ENCODE measurements at places on chromosomes 3 and 15.

DNA sequence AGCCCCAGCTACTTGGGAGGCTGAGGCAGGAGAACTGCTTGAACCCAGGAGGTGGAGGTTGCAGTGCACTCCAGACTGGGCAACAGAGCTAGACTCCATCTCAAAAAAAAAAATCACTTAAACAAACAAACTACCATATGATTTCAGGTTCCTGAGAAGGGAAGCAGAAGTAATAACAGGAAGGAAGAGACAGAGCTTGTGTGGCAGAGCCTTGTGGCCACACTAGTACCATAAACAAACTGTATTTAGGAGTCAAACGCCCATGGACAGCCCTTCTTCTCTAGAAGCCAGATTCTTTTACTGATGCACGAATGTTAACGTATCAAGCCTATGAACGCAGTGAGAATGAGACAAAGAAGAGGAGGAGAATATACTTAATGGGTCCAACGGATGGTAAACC is 12.0 kb downstream of the MTMR10 start:
- no peak for DNase-seq

GRCh38 chr3:42254566-42254965 is 11.4 kb downstream of the CCK start:
- DNase-seq, result no peak

DNA sequence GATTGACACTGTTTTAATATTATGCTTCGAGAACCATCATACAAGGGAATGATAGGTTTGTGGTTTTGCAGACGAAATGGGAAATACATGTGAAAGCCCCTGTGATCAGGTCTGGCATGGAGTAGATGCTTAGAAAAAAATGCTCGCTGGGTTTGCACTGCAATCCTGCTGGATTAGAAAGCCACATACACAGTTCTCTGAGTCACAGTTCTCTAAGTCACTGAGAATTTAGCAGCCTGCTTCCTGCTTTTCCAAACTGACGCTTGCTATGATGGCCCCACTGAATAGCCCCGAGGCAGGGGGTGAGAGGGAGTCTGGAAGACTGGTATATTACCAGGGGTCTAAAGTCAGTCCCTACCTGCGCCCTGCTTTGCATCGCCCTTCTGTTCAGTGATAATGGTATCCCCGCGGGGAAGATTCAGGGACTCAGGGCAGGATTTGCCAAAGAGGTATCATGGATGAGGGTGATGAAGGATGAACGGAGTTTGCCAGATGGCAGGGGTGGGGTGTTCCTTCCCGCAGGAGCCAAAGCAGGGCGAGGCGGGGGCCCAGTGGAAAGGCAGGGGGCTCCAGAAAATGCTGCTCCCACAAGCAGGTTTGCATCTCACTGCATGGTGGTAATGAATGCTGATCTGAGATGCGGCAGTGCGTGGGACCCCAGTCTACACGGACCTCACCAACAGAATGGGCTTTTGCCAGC is 82.3 kb downstream of the IQSEC1 start:
- DNase-seq, result peak; percentile 88

DNA sequence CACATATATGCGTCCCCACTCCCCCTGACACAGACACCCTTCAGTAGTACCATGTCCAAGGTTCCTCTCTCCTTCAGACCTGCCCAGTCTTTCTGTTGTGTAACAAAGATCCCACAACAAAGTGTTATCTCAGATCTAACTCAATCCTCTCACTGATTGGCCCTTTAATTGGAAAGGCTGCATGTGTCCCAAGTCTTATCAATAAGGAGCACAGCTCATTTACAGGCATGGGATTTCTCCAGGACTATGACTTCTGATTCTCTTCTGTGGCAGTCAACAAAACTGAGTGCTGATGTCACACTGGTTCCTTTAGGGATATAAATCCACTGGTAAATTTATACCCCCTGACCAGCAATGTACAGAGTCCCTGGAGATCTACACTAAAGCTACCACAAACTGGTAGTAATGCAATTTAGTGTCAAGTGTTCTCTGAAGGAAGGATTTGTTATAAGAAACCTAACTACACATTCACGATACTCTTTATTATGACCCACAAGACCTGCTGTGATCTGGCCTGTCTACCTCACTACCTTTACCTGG is 28.1 kb downstream of the CLK3 start:
- DNase-seq, result no peak

DNA sequence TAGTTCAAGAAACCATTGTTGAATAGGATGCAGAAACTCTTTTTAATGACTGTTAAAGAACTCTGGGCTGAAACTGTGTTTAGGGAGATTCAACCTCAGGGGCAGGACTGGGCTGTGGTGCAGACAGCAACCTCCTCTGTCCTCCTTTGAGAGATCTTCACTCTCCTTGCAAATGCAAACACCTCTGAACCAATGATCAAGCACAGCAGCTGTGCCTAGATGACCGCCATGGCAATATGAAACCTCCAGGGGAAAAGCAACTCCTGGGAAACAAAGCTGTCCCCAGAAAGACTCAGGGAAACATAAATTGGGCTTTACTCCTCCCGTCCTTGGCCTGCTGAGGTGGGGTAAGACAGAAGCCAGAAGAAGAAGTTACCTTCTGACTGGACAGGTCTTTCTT is 52.6 kb downstream of the TBC1D2B start:
- DNase-seq, result no peak

GRCh38 chr3:133835961-133836360 is 30.3 kb downstream of the SRPRB start:
- no peak for DNase-seq

DNA sequence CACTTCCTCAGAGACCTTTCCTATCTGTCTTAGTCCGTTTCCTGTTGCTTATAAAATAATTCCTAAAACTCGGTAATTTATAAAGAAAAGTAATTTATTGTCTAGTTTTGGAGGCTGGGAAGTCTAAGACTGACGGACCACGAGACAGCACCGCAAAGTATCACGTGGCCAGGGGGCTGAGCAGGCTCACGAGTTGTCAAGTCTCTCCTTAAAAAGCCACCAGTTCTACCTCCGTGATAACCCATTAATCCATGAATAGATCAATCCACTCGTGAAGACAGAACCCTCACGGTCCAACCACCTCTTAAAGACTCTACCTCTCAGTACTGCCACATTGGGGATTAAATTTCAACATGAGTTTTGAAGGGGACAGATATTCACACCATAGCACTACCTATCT is 821 bp downstream of the LINS1 start:
- DNase-seq, result peak; percentile 4

DNA sequence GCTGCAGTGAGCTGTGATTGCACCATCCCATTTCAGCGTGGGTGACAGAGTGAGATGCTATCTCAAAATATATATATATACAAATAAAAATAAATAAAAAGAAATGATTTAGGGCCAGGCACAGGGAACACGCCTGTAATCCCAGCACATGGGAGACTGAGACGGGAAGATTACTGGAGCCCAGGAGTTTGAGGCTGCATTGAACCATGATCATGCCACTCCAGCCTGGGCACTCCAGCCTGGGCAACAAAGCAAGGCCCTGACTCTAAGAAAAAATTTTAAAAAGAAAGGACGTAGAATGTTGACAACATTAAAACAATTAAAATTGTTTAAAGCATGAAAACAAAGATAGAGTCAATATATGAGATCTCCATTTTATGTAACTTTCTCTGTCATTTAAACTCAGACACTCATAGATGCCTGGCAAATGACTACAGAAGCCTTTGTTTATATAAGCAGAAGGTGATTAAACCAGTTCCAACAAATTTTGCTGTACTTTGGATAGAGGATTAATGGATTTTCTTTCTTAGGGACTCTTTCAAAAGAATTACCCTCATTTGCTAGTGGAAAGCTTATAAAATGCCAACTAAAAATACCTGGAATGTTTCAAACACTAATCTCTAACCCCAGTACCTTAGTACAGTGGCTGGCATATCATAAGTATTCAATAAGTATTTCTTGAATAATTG is 10.7 kb upstream of the TRPM7 start:
- DNase-seq, result peak; percentile 51

DNA sequence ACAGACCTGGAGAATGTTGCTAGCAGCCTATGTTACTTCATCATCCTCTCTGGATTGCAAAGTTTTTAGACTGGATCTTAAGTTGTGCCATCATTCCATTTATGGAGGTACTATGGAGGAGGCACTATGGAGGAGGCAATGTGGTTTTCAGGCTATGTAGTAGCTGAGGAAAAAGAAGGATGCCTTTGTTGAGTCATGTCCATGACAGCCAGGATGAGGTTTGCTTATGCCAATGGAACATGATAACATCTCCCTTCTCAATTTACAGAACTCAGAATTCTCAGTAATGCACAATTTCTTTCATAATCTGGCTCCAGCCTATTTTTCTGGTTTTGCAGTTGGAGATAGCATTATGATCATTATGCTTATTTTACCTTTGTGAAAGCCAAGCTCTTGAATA is 65.9 kb upstream of the TMEM108 start:
- DNase-seq, result peak; percentile 25

GRCh38 chr3:11095932-11096265 is 58.4 kb upstream of the HRH1 start:
- no peak for DNase-seq

GRCh38 chr15:92400980-92401787 is 7.5 kb downstream of the ST8SIA2 start:
- no peak for DNase-seq

DNA sequence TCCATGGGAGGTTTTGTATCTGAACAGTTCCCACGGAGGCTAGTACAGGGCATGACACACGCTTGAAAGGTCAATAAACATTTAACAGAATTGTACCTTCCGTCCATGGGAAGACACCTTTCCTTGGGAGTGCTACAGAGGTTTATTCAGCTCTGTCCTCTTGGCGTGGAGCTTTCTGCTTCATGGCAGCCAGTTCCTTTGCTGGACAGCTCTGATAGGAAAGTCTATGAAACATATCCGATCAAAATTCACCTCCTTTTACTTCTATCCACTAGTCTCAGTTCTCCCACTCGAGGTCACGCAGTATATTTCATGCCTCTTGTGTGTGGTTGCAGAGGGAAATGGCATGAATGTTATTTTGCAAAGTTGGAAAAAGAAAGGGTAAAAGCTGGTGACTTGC is 91.2 kb downstream of the PEX5L start:
- no peak for DNase-seq

GRCh38 chr3:43858294-43858701 is 167.6 kb downstream of the ABHD5 start:
- DNase-seq, result no peak

DNA sequence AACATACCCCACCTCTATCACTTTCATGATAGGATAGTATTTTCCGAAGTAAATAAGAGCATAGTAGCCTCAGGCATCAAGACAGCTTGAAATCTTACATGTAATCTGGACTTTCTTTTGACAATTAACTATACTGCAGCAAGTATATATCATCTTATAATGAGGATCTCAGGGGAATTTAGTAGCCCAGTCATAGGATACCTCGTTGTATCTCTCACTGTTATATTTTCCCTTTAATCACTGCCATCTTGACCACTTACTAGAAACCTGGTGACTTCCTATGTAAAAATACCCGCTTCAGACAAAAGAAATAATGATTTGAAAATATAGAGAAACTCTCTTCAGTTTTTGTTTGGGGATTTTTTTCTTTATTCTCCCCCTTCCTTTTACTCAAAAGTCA is 88.2 kb downstream of the SERPINI1 start:
- DNase-seq, result no peak

GRCh38 chr3:30248423-30248822 is 358.0 kb upstream of the TGFBR2 start:
- DNase-seq, result no peak

GRCh38 chr3:188509316-188509715 is 355.4 kb downstream of the LPP start:
- DNase-seq, result no peak

DNA sequence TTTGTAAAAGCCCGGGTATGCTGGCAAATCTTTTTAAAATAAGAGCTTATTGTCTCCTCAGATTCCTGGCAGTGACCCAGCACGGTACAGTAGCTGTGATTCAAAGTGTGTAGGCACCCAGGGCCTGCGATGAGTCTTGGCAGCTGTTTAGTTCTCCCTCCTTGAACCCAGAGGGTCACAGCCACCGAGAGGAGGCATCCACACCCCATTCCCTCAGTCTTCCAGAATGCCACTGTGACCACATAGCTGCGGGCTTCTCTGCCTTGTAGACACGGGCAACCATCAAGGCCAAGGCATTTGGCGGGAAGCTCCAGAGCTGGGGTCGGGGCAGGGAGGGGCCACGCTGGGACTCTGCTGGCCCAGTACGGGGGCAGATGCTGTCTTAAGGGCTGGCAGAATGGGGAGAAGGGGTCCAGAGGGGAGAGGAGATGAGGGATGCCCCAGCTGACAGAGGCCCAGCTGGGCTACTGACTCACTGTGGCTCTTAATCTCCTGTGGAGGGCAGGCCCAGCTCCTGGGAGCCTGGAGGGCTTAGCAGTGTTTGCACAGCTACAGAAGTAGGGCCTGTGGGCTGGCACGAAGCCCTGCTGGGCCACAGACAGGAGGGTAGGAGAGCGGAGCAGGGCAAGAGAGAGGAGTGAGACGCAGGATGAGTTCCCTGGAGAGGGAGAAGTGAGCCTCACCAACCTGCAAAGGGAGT is 68.8 kb upstream of the DLG1 start:
- DNase-seq, result peak; percentile 96

DNA sequence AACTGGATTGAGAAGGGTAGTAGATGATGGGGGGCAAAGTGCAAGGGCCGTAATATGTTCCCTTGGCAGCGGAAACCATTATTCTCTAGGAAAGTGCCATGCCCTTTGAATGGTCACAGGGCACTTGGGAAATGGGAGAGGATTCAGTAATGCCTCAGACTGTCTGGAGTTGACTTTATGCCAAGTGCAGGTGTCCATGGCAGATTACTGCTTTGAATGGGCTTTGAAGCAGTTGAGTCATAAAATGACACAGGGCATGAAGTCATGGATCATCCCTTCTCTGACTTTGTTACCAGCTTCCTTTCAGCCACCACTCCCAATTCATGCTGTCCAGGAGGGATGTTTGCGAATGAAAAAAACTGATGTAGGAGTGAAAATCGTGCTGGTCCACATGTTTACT is 20.1 kb downstream of the AADACL2 start:
- DNase-seq, result no peak

- peak; percentile 37 for DNase-seq
Observed at GRCh38 chr3:10273702-10274305, 18.9 kb downstream of the GHRL start.

- DNase-seq, result no peak
Observed at GRCh38 chr3:21919383-21919782, 168.4 kb upstream of the ZNF385D start.

- peak; percentile 79 for DNase-seq
Observed at GRCh38 chr15:36883713-36884517, 216.4 kb downstream of the MEIS2 start.

DNA sequence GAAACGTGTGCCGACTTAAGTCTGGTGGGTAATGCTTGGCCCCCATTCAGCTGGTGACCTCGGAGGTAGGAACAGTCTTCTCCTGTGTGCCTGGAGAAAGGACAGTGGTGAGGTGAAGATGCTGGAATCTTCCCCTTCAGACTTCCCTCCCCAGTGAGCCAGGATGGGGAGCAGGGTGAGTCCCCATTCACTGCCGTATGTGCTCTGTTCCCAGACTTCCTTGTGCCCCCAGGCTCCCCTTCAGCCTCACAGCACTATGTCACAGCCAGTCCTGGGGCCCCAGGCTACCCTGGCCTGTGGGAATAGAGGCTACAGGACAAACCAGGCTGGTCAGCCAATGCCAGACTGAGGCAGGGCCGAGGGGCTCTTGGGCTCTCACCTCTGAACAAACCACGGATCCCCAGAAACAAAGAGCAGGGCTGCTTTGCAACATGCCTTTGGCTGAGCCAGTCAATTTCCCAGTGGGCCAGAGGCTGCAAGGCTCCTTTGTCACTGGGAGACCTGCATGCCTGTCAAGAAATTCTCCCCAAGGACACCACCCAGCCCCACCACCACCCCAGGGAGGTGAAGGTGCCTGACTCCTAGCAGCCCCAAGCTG is 31.8 kb upstream of the HHATL start:
- DNase-seq, result no peak

- no peak for DNase-seq
Observed at GRCh38 chr15:101113114-101114005, 138.5 kb downstream of the CHSY1 start.

Measured in astrocyte (in vitro differentiated cells and primary cell).